NCI-H446 (cell line): ENCODE measurements at places on chromosomes 7 and 10.

DNA sequence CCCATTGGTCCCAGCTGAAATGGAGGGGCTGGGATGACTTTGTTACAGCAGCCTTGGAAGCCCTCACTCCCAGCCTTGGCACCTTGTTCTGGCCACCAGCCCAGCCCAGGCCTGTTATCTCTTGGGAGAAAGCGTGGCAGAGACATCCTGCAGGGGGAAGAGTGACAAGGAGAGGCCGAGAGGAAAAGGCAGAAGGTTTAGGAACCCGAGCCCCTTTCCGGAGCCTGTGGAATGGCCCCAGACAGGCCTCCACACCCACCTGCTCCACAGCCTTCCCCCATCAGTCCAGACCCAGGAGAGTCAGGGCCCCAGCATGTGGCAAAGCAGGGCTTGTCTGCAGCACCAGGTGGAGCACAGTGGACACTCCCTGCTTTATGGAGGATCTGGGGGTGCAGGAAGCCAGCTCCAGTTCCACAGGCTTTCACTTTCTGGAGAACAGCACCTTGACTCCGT, 24.1 kb upstream of the TRIM8 start:
- no peak for DNase-seq

- DNase-seq = no peak
These were observed 6.4 kb downstream of the AGBL3 start for GRCh38 chr7:134992626-134993179.

DNA sequence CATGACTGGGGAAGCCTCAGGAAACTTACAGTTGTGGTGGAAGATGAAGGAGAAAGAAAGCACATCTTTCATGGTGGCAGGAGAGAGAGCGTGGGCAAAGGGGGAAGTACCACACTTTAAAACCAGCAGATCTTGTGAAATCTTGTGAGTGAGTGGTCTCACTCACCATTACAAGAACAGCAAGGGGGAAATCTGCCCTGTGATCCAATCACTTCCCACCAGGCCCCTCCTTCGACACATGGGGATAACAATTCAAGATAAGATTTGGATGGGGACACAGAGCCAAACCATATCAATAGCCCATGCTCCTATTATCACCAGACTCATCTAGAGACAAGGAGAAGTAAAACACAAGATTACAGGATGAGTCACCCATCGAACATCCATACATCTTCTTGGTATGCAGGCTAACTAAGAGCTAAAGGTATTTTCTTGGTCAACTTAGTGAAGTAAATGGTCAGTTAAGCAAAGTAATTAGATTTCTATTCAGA, 55.3 kb upstream of the YAE1 start:
- DNase-seq = no peak

- no peak for DNase-seq
These were observed 270.5 kb upstream of the PODXL start for GRCh38 chr7:131826960-131827359.

DNA sequence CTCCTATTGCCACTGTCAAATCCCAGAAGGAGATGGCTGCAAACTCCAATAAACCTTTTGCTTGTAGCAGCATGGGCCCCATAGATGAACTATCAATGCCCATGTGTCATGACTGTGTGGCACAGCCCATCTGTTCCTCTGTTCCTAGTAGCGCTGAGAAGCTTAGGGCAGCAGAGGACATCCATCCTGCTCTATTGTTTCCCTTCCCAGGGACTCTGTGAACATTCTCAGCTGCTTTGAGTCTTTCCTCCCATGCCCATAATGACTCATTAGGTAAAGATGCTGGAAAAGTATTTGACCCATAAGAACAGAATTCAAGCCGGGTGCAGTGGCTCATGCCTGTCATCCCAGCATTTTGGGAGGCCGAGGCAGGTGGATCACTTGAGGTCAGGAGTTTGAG, 28.3 kb downstream of the STMP1 start:
- no peak for DNase-seq

DNA sequence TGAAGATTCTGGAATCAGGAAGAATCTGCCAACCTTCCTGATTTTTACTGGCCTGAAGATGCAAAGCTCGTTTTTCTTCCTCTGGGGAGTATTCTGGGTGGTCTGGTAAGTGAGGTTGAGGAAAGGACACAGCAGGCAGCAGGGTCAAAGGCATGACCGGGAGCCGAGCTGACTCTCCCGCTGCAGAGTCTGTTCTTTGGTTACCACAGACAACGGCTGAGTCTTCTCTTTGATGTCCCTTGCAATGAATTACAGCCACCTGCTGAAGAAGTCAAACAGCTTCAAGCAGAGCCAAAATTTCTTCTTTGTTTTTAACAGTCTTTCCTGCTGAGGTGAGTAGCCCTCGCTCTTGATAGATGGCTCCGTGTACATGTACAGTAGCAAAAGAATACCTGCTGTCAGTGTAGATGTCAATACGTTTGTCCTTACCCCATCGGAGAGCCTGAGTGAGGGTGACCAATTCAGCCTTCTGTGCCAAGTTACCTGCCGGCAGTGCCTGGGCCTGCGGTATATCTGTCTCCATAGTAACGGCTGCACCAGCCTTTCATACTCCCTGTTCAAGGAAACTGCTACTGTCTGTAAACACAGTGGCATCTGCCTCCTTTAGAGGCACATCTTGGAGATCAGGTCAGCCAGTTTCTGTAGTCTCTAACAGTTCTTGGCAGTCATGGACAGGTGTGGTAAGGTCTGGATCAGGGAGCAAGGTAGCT, 76.4 kb downstream of the PRR15 start:
- DNase-seq = no peak
